ENCODE measurements at places on chromosomes 3 and 15. TPM values are rescaled to one million over a fixed set of nuclear protein-coding genes. Genes with fewer than 3 reads are reported as not detected.

Gene ATP8B4
- total RNA-seq = not detected

Gene EBLN2
- total RNA-seq = 1.9 TPM

Gene CCRL2
- total RNA-seq = not detected

Gene ROPN1B
- 0.26 TPM for total RNA-seq

Gene LHFPL4
- total RNA-seq = not detected

Gene RASGRF1
- 0.59 TPM for total RNA-seq

Gene LRTM1
- total RNA-seq = not detected

Gene CTDSPL
- total RNA-seq = 16.6 TPM

DNA sequence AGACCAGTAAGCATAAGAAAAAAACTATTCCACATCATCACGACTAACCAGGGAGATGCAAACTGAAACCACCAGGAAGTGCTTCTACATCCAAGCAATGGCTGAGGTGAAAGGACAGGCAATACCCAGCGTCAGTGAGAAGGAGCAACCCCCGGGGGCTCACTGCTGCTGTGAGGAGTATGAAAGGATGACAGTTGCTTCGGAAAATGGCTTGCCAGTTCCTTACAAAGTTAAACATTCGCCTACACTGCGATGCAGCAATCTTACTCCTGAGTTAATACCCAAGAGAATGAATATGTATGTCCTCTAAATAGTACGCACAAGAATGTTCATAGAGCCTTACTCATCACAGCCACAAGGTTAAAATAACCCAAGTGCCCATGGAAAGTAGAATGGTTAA is 13.3 kb upstream of the PLXNA1 start:
- DNase-seq = no peak

GRCh38 chr15:36771826-36772225 is 192.4 kb downstream of the CDIN1 start:
- no peak for DNase-seq

GRCh38 chr3:83946554-83946953 is 1012.2 kb upstream of the CADM2 start:
- DNase-seq = no peak

DNA sequence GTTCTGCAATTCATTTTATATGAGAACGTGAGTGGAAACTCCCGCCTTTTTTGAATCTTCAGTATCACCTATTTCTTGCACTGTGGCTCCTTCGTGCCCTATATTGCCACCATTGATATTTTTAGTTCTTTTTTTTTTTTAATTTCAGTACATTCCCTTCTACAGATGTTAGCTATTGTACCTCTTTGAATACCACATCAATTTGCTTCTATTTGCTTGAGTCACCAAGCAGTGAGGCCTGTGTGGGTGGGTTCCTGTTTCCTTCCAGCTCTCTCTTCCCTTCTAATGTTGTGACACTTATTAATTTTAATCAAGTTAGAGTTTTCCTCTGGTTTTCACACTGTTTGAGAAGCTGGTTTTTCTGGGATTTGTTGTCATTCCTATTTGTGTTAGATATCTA is 8.7 kb downstream of the HACD2 start:
- DNase-seq = no peak

DNA sequence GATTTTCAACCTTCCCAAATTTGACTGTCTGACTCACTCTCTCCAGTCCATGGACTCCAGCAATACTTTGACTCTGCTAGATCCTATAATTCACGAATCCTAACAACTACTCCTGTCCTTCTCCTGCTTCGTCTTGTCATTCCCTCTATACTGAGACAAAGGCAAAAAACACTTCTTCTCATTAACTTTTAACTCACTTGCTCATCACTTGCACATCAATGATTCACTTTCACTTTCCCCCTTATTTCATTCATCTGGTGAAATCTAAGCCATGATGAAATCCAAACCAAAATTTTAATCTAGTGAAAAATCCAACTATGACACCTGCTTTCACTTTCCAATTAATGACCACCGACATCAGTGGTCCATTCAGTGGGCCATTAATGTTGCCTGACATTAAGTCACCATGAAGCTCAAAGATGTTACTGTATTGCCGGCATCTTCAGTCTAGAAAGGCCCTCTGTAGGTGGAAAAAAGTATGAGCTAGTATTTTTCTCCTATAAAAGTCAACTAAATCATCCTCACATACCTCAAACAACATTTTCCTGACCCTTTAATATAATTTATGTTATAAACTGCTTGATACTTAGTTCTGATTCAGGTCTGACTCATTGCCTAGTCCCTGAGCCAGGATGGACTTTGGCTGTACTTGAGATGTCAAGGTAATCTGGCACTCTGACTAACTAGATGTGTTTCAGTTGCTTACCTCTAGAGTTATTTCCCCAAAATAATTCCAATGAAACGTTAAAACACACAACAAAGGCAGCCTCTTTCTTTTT is 158.6 kb downstream of the CNTN6 start:
- no peak for DNase-seq

DNA sequence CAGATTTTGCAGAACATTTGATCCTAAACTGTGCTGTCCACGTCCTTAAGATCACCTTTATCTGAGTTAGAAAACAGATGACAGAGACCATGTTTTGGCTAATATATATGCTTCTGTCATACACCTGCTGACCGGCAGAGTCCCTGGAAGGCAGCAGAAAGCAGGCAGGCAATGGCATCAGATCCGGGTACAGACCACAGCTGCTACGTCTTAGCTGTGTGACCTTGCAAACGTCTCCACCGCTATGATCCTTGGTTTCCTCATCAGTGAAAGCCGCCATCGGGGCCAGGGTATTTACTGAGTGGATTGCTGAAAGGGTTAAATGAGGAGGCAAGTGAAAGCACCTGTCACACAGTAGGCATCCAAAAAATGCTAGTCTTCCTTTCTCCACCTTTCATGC is 72.1 kb downstream of the ABTB1 start:
- no peak for DNase-seq

- DNase-seq = no peak
Measured at GRCh38 chr3:59566481-59566975, 516.7 kb upstream of the CFAP20DC start.

DNA sequence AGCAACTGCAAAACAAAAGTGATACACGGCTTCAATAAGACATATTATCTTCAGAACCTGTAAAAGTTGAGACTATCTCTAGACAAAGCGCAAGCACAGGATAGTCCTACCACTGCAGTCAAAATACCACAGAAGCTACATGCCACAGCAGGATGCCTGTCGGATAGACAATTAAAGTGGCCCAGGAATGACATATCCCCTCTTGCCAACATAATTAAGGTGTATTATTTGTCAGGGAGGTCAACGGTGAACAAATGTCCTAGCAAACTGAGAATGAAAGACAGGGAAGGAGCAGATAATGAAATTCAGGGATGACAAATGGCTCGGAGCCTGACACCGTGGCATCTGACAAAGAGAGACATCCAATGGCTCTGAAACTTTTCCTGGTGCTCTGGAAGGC is 185.7 kb downstream of the MECOM start:
- no peak for DNase-seq
